ENCODE measurements at places on chromosomes 7 and 10.

DNA sequence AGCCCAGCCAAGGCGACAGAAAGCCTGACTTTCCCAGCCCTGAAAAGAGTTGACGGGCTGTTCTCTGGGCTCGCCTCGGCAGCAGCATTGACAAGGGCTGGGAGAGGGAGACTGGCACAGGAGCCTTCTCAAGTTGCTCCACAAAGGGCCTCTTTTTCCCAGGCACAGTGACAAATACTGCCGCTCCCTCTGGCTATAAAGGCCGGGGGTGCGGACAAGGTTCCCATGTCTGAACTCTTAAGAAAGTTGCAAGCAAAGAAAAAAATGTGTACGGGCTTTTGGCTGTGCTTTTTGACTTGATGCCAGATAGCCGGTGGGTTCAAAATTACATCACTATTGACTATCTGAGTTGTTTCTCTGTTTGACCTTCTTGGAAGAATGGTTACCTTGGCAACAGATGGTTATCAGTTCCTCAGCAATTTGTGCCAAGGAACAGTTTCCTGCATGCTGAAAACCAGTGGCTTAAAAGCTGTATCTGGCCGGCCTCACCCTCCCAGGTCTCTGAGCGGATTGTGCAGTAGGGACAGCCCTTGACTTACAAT is 115.9 kb upstream of the EEPD1 start:
- DNase-seq = peak; percentile 97

DNA sequence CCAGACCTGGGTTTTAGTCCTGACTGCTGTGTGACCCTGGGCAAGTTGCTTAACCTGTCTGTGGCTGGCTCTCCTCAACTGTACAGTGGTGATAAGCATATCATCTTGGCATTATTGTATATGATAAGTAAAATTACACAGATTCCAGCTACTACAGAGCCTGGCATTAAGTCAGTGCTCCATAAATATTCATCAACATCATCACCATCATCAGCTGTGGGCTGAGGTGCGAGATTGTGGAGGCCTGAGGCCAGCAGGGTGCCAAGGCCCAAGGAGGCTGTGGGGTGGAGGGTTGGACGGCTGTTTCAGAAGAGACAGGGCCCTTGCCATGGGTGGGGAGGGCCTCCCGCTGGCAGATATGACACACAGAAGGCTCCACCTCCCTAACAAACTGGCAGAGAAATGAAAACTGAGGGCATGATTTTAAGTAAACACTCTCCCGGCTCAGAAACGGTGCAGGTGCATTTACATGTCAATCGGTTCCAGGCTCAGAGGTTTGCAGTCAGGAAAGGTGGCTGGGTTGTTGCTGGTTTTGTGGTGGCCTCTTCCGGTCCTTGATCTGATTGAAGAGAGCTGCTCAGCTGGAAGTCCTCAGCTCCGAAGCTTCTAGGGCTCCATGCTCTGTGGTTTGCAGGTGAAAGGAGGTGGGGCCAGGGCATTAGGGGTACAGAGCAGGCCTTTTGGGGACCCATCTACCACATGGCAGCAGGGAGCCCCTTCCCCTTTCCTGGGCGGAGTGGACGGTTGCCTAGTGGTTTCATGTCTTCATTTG is 10.2 kb downstream of the CRYGN start:
- DNase-seq = no peak

DNA sequence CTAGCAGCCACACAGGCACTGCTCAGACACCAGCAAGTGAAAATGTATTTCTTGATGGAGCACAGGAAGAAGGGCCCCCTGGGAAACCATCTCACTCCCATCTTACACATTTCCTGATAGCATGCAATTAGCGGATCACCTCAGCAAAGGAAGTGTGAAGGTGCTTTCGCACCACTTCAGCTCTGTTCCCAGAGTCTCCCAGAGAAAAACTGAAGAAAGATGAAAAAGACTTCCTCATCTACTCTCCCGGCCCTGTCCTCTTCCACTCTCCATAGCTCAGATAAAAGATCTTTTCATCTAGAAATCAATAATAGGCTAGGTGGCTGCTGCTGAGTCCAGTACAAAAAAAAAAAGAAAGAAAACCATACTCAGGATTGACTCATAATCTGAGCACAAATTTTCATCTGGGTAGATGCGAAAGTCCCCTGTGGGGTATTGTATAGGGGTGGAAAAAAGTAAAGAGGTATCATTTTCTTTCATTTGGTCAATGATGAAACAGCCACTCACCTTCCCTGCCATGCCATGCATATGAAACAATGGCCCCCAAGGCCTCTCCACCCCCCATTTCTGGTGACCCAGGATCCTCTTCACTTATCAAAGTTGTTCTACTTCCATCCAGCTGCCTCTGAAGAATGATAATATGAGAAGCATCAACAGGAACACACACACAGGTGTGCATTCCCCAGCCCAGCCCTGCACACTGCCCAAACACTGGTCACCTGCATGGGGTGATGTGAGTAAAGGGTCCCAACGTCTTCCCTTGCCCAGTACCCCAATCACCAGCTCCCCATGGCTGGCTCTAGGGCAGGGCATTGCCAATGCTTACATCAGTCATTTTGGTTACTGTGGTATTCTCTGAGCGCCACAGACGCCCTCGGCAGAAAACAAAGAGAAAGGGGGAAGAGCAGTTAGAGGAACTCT is 48.8 kb upstream of the DGKI start:
- DNase-seq = peak; percentile 32

GRCh38 chr10:6780008-6780677 is 200.1 kb upstream of the PRKCQ start:
- no peak for DNase-seq

DNA sequence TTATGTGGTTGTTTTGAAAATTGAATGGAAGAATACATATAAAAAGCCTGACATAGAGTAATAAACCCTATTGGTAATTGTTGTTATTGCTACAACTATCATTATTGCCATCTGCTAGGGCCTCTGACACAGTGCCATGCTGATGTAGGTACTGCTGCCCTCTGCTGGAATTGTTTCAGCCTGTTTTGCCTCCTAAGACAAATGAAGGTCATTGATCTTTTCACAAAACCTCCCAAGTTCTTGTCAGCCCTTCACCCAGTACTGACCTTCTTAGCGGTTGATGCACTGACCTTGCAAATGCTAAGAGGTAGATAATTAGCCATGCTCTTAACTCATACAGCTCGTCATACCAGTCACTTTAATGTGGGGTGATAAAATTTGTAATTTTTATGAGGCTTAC is 975.2 kb downstream of the SORCS1 start:
- peak; percentile 77 for DNase-seq

DNA sequence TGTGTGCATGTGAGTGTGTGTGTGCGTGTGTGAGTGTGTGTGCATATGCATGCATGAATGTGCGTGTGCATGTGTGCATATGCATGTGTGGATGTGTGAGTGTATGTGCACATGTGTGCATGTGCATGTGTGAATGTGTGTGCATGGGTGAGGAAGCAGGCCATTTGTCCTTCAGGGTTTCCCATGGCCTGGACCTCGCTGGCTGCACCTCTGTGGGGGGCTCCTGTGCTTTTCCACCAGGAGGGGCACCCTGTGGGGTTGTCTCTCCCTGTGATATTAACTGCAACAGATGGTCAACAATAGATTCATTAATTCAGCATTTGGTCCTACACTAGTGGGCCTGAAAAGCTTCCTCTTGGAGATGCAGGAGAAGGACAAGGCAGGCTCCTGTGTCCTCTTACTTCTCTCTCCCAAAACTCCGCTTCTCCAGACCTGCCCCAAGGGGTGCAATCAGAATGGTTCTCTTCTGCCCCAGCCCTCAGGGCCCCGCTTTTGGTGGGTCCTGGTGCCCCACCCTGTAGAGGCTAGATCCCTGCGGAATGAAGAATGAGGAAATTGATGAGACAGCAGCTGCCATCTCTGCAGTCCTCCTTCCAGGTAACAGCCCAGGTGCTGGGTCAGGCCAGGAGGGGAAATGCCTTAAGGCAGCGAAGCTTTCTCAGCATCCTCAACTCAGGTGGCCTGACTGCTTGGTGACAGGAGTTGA is 41.5 kb upstream of the NUB1 start:
- DNase-seq = no peak

DNA sequence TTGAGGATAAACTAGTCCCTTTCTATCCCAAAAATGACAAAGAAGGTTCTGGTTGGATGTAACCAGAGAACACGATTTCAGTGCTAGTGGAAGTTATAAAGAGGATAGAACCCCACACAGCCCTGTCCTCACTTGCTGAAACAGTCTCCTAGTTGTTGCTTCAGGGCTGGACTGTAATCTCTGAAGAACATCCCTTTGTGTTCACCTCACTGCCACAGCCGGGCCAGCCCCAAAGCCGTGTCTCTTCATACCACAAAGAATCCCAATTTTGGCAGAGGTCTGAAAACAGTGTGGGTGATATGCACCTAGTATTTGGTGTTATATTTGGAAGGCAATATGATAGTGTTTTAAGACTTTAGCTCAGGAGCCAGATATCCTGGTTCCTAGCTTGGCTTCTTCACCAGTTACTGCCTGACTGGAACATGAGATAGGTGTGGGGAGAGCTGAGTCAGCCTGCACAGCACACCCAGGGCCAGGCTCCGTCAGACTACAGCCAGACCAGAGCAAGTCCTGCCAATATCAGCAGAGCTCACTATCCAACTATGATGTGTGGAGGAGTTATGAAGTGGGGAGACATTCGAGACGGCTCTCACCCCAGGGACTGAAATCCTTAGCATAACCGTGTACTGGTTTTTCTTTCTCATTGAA is 21.2 kb downstream of the CYP3A4 start:
- DNase-seq = no peak

DNA sequence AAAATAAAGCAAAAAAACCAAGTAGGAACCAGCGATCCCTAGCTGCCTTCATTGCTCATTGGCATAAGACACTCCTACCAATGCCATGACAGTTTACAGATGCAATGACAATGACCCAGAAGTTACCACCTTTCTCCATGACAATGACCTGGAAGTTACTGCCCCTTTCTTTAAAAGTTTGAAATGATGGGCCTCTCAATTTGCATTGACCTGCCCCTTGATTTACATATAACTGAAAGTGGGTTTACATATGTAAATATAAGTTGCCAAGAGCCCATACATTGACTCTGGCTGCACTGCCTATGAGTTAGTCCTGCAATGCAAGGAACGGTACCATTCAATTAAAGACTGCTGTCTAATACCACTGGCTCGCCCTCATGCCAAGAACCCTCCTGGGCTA is 240.7 kb upstream of the LRRN3 start:
- no peak for DNase-seq

DNA sequence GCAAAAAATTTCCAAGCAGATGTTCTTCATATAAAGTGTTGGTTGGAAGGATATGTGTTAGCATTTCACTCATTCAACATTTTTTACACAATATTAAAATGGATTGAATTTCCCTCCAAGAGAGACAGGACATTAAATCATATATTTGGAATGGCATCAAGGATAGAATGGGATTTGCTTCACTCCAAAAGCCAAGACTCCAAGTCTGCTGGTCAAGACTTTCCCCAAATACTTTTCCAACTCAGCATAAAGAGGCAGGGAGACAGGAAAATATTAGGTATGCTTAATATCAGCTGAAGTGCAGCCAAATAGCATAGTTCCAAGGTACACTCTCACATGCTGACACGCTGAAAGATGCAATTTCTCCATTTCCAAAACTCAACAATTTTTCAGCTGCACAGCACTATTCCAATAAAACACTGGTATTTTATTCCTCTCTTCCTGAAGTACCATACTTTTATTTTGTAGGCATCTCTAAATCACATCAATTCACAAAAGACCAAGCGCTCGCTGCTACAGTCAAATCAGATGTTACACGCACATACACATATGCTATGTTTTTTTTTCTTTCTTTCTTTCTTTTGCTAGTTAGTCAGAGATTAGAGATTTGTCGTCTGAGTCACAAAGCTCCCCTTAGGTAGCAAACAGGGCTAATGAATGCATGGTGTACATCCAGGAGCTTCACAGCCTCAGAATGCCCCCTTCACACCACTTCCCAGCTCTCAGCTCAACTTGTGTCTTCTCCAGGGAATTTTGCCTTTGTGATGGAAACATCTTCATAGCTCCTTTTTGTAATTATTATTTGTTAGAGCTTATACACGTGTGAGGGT is 1033.8 kb upstream of the AUTS2 start:
- DNase-seq = no peak

DNA sequence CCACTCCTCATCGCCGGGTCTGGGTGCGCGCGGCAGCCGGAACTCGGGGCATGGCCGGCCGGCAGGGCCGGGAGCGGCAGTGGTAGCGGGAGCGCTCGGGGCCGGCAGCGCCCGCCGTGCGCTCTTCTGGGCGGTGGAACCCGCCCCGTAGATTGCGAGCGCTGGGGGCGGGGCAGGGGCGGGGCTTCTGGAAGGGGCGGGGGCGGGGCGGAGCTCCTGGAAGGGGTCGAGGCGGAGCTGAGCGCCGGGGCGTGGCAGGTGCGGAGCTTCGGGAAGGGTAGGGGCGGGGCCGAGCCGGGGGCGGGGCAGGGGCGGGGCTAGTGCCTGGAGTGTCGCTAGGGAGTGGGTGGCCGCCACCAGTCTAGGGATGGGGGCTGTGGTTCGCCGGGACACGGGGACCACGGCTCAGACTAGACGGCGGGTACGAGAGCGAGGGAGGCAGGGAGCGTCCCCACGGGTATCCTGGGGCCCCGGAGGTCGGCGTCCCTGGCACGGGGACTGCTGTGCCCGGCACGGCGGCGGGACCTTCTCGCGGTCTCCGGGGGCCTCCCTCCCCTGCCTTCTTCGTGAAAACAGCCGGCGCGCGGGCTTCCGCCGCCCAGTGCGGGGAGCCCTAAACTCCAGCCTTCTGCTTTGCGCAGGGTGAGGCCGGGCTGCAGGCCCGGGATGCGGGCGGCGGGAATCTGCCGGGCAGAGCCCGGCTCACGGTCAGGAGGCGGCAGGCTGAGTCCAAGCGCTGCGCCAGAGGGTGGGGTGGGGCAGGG is at the start of gene STK32C:
Gene STK32C (minus strand): TSS at position 128 of the 764 bp plus-strand sequence. CDS start 117 bp downstream, at position 11.
- peak; percentile 92 for DNase-seq

DNA sequence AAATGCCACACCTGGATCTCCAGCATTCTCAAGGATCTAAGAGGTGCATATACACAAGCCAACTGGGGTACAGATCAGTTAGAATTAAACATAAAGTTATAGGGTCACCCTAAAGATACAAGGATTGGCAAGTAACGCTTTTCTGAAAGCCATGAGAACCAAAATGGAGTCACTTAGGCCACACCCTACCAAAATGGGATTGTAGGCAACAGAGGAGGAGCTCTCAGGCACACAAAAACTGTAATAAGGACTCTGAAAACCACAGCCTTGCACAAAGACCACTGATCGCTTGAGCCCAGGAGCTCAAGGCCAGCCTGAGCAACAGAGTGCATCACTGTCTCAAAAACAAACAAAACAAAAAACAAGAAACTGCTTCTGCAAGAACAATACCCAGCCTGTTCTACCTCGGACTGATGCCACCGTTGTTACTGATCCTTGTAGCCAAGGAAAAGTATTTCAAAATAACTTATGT is 35.5 kb downstream of the SVOPL start:
- no peak for DNase-seq

GRCh38 chr7:19400758-19401254 is 255.6 kb upstream of the FERD3L start:
- no peak for DNase-seq

DNA sequence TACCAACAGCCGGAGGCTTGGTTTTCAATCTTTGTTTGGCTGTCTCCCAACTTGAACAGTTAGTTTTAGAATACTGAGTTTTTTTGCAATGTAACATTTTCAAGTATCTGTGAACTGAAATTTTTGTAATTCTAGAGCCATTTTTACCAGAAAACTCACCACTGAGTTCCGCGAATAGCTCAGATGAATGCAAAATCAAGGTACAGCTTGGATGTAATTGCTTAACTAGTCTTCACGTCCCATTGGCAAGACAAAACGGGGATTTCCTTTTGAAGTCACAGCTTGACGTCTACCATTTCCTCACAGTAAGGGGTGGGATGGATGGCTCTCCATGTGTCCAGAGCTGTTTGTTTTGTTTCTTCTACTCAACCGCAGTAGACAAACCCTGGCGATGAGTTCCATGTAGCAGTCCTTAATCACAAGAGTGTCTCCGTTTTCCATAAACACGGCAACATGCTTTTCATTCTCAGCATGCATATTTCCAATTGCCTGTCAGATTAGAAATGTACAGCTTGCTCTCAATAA is 55.8 kb upstream of the FGFR2 start:
- no peak for DNase-seq

All from mesendoderm (in vitro differentiated cells).